ENCODE measurements at places on chromosomes 1 and 21.

GRCh38 chr1:20470194-20470593 is 15.8 kb downstream of the CAMK2N1 start:
- no peak for DNase-seq

DNA sequence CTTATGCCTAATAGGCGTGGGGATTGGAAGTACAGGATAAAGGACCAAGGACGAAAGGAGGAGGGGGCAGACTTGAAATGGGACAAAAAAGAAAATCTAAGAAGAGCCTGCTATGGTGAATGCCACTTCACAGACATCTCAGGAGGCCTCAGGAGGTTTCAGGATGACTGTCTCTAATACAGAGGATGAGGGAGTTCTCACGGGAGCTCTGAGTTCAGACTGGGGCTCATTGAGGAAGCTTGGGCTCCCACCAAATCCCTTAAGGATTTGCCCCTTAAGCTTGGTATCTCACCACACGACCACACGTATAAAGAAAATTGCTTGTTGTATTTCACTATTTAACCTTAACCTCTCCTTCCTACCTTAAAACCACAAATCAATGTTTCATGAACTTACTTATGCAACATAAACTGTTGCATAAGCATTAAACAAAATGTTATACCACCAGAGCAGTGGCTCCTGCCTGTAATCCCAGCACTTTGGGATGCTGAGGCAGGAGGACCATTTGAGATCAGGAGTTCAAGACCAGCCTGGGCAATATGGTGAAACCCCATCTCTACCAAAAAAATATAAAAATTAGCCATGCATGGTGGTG is 12.4 kb downstream of the SLC30A1 start:
- no peak for DNase-seq

DNA sequence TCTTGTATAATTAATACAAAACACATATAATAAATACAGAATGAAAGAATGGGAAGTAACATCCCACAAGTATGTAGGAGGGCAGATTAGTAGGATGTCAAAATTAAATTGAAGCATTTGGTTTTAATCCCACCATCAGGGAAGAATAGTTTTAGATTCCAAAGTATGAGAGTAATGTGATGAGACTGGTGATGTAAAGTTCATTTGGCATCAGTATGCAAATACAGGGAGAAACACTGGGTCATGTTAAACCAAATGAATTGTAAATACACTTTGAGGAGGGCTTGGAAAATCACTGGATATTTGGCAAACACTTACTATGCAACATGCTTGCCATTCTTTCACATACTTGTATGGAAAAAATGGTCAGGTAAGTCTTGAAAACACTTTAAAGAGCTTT is 358.8 kb downstream of the DPYD start:
- no peak for DNase-seq

GRCh38 chr1:111332190-111332589 is 41.5 kb downstream of the CHIA start:
- no peak for DNase-seq

- DNase-seq, result no peak
Observed at GRCh38 chr1:68293609-68294366, 61.5 kb upstream of the WLS start.

GRCh38 chr1:52856026-52856425 is 13.5 kb downstream of the ZYG11A start:
- no peak for DNase-seq

GRCh38 chr1:153488731-153489130 is 28.3 kb upstream of the S100A7 start:
- DNase-seq, result no peak

- DNase-seq, result no peak
Observed at GRCh38 chr1:51559064-51559500, 40.0 kb upstream of the EPS15 start.

GRCh38 chr1:229121845-229122436 is 149.0 kb upstream of the RAB4A start:
- DNase-seq, result no peak

GRCh38 chr1:41504114-41505035 is 19.9 kb upstream of the EDN2 start:
- DNase-seq, result no peak

- DNase-seq, result no peak
Observed at GRCh38 chr1:17635811-17636210, 96.3 kb downstream of the ARHGEF10L start.
